ENCODE measurements at places on chromosomes 13 and 19.

DNA sequence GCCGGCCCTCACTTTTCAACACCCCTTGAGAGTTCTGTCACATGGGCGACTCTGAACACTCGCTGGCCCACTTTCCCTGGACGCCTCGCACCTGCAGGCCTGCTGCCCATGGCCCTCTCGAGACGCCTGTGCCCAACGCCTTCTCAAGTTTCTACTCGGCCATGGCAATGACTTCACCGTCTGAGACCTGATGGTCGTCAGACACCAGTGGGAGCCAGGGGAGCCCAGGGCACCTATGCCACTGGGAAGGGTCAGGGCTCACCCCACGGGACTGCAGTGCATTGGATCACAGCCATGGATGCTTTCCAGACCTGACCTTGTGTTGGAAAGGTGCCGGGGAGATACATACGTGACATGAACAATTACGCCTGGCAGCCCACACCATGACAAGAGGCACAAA is 60.1 kb downstream of the KLF2 start:
- no peak for DNase-seq

GRCh38 chr13:25901460-25902376 is 150.1 kb downstream of the SHISA2 start:
- no peak for DNase-seq

DNA sequence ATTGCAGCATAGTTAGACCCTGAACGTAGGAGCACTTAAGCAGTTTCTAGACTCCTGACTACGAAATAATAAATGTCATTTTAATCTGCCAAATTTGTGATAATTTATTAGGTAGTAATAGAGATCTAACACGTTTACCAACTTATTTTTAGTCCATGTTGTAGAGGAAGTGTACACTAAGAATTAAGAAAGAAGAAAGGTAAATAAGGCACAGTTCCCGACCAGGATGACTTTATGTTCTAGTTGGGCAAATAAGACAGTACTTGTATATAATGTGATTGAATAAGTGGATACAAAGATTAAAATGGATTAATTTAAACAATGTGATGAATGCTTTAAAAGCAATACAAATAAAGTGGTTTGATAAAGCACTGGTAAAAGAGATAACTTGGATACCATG is 1306.2 kb upstream of the PCDH20 start:
- DNase-seq, result no peak

DNA sequence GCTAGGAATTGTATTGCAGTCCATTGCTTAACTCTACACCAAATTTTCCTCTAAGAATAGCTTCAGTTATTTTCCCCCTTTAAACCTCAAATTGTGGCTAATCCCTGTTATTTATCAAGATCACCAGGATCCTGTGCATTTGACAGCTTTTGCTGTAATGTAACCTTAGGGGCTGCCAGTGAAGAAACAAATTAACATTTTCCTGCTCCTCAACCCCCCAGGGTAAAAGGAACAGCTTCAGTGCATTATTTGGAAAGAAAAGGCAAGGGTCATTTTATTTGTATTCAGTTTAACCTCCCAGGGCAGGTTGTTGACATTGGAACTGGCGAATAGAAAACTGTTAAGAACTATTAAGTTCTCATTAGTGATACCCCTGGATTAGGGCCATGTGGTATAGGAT is 57.0 kb downstream of the PCDH20 start:
- no peak for DNase-seq

DNA sequence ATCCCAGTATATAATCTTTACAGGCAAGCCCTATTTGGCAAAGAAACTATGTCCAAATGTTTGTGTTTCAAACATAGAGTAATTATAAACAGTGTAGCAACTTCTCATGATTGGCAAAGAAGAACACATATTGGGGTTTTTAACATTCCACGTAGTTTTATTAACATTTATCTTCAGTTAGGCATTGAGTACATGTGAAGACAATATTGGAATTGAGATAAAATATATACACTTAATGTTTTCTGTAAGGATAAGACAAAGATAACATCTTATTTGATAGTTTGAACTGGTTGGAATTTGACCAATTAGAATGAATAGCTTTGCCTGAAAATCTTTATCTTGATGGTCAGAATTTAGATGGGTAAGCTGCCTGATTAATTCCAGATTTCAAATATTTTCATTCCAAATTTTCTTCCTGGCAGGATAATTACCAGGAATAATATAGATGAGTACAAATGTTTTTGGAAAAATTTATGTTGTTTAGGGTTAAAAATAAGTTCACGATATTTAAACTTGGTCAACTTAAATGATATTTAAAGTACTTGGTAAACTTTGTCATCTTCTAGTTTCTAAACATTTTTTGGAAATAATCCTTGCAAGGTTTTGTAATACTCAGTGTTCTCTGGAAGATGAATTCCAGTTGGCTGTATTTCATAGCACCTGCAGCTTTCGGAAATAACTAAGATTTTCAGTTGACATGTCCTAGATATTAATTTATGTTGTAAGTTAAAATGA is 536.5 kb upstream of the SPRY2 start:
- DNase-seq, result no peak

DNA sequence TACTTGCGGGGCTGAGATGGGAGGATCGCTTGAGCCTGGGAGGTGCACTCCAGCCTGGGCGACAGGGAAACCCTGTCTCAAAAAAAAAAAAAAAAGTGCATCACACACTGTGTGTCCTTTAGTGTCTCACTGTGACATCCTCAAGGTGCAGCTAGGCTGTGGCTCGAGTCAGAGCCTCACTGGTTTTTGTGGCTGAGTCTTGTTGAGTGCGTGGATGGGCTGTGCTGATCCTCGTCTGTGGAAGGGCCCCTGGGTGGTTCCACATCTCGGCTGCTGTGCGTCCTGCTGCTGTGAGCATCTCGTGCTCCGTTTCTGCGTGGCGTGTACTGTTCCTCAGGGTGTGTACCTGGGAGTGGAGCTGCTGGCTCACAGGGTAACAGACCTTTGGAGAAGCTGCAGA is 11.2 kb downstream of the STK11 start:
- no peak for DNase-seq

GRCh38 chr13:44188257-44188656 is 185.4 kb upstream of the SERP2 start:
- DNase-seq, result no peak

DNA sequence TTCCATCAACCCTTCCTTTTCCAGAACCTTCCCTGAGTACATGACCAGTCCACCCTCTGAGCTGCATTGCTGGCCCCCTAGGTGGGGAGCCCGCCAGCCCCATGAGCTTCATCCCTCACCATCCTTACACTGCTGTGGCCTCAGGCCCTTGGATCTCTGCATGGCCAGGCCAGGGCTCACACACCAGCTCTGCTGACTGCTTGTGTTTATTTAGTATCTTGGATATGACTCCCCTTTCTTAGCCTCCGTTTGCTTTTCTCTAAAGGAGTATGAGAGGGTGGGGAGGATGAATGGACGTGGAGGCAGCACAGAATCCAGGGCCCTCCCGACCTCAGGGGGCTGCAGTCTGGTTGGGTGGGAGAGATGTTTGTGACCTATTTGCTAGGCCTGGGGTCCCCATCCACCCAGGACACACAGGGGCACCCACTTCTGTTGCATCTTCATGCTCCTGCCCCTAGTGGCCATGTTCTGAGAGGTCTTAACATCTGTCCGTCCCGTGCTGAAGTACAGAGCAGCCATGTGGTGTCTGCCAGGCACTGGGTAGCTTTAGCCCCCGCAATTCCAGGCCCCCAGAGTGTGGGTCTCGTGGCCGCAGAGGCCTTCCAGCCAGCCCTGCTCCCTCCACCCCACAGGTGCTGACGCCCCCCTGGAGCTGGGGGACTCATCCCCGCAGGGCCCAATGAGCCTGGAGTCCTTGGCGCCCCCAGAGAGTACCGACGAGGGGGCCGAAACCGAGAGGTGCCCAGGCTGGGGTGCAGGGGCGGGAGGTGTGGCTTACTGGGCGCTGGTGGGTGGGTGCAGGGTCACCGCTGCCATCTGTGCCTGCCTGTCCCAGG is 13.0 kb downstream of the ARHGEF1 start:
- DNase-seq, result no peak

- no peak for DNase-seq
These were observed 5.2 kb upstream of the GRAMD1A start for GRCh38 chr19:34994643-34995541.

GRCh38 chr19:53870485-53870844 is 2.8 kb downstream of the MYADM start:
- no peak for DNase-seq

Data from stimulated activated CD8-positive, alpha-beta memory T cell treated with anti-CD3 and anti-CD28 coated beads, Interleukin-15, amount 100 ng/mL, for 24 hours (primary cell).